Neural progenitor cell (in vitro differentiated cells): ENCODE measurements at places on chromosomes 3 and 15. TPM values are rescaled to one million over a fixed set of nuclear protein-coding genes. Genes with fewer than 3 reads are reported as not detected.

- H3K4me3 ChIP-seq = no peak overlapping the region
- H3K27me3 ChIP-seq = no peaks in the 10 kb centered on the region
- no peak for DNase-seq
Observed at GRCh38 chr3:52609316-52609815, 73.0 kb downstream of the UQCC5 start.

DNA sequence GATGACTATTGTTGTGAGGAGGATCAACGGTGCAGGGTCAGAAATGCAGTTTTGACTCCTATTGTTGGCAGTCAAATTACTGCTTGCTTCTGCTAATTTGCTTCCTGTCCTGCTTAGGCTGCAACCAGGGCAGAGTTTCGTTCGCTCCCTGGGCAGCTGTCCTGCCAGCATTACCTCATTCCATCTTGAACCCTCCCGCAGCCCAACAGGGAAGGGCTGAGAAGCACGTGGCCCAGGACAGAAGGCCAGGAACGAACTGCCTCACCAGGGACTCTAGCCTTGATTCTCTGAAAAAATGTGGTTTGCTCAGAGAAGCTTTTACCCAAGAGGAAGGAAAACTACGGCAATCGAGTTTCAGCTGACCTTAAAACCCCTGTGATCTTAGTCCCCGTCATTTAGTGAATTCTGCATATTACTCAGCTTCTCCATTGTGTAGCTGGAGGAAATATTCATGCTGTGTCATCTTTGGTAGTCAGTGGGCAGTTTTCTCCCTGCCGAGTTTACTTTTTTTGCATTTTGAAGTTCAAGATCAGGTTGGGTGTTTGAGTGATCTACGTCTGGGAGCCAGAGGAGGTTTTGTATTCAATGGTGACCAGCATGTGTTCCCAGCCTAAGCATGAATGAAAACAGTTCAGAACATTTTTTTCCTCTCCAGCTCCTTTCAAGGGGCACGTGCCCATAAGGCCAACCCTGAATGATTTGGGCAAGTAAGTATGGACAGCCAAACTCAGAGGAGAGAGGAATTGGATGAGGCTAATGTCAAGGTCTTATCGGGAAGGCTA lies 23.0 kb downstream of the TLNRD1 start:
- H3K27me3 ChIP-seq = no peaks in the 10 kb centered on the region
- no peak for DNase-seq
- H3K4me1 ChIP-seq = peaks cover 12% of the 10 kb centered on the region
- no peaks in the 10 kb centered on the region for H3K36me3 ChIP-seq

GRCh38 chr3:30438126-30438525 lies 168.3 kb upstream of the TGFBR2 start:
- H3K27ac ChIP-seq = no peak overlapping the region
- H3K4me1 ChIP-seq = peaks cover 25% of the 10 kb centered on the region
- DNase-seq = peak; percentile 4
- no peaks in the 10 kb centered on the region for H3K27me3 ChIP-seq

Gene HIGD2B
- not detected in 2 replicates for total RNA-seq

Gene RAMAC
- total RNA-seq = 37.2 and 50.6 TPM in 2 replicates
